ENCODE measurements at places on chromosomes 4 and X. TPM values are rescaled to one million over a fixed set of nuclear protein-coding genes. Genes with fewer than 3 reads are reported as not detected.

DNA sequence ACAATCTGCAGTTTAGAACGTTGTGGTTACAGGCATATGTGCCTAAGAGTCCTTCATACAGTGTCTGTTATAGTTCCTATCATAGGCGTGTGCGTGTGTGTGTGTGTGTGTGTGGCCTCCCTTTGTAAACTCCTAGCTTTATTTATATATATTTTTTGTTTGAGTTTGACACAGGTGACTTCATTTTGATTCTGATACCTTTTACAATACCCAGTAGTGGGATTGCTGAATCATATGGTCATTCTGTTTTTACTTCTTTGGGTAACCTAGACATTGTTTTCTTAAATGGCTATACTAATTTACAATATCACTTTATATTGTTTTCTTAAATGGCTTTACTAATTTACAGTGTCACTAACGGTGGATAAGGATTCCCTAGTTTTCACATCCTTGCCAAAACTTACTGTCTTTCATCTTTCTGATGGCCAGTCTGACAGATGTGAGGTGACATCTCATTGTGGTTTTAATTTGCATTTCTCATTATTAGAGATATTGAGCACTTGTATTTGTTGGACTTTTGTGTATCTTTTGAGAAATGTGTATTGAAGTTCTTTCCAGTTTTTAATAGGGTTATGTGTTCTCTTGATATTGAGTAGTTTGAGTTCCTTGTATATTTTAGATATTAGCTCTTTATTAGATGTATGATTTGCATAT lies 211.1 kb upstream of the NUDT6 start:
- DNase-seq, result no peak

DNA sequence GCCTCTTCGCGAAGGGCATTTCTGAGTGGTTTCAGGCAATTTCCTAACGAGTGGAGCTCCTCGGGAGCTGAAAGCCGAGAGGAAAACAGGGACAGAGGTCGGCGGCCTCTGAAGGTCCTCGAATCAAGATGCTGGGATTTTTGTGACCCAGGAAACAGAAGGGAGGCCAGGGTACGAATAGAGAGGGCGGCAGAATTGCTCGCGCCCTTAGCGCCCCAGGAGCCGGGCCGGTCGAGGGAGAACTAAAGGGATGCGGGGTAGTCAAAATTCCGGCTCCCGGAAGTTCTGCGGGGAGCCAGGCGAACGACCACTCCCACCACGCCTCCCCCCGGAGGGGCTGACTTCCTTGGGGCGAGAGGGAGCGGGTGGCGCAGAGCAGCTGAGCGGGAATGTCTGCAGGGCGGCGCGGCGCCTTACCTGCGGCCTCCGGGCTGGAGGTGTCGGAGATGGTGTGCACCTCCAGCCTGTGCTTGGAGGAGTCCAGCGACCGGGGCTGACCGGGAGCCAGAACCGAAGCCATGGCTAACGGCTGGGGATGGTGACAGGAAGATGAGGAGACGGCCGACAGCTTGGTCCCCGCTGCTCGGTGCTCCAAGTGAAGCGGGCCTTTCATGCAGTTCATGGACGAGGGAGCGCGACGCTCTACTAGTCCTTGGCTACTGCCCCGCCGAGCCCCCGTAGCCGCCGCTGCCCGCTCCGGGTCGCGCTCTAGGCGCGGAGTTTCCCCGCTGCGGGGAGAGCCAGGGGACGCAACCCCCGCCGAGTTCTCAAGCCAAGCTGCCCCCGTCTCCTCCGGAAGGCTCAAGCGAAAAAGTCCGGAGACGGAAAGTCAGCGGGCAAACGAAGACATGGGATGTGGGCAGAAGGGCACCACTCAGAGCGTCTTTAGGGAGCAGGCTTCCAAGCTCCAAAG lies 782 bp downstream of the PITX2 start:
- DNase-seq, result no peak

- DNase-seq, result no peak
Observed at GRCh38 chr4:100929758-100930157, 411.9 kb upstream of the EMCN start.

DNA sequence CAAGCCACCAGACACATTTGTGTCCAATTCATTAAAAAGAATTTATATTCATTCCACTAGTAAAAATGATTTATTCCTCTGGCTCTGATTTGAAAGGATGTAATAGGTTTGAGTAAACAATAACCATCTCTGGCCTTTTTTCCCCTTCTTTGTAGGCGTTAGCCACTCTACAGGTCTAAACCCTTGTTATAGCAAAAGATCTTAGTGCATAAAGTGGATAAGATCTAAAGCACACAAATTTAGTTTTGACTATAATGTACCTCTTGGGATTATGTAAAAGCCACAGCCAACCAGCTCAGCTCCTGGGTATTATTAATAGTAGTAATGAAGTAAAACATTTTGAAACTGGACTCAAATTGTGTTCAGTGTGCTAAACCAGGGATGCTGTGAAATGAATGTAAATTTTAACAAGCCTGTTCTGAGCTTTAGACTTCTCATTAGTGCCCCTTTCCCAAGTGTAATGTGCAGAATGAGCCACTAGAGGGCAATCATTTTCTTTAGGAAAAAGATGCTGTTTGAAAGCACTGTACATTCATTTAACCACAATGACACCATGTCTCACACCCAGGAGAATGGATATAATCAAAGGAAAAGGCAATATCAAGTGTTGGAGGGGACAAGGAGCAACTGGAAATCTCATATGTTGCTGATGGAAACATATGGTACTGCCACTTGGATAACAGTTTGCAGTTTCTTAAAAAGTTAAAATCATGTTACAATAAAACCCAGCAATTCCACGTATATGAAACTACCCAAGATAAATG lies 69.7 kb downstream of the KLHL8 start:
- peak; percentile 36 for DNase-seq

- no peak for DNase-seq
Observed at GRCh38 chr4:80054375-80054774, 18.7 kb downstream of the ANTXR2 start.

- DNase-seq, result peak; percentile 84
Observed at GRCh38 chrX:48937054-48937907, 18.5 kb upstream of the PIM2 start.

DNA sequence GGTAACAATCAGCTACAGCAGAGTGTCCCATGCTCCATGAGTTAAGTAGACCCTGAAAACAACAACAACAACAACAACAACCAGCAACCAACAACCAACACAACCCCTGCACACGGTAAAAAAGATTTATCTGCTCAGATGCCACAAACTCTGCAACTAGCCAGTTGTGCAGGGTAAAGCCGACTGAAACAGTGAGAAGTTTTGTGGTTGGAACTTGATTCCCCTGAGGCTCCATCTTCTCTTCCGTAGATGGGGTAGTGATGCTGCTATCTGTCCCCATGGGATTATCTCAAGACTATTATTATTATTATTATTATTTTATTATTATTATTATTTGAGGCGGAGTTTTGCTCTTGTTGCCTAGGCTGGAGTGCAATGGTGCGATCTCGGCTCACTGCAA lies 50.6 kb upstream of the RAPGEF2 start:
- no peak for DNase-seq

DNA sequence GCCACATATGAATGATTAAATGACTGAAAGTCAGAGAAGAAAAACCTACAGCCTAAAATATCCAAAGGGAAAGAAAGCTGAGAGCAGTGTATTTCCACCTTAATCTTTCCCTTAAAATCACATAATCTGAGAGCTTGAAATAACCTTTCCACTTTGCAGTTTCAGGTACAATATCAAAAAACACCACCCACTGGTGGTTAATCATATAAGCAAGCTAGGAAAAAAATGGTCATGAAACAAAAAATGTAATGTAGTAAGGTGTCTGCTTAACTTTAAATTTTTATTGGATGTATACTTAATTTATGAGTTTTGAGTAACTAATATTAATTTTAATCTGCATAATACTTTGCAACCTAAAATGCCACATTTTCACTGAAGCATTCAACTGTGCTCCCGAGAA lies 3.2 kb downstream of the PRDM5 start:
- DNase-seq, result no peak

DNA sequence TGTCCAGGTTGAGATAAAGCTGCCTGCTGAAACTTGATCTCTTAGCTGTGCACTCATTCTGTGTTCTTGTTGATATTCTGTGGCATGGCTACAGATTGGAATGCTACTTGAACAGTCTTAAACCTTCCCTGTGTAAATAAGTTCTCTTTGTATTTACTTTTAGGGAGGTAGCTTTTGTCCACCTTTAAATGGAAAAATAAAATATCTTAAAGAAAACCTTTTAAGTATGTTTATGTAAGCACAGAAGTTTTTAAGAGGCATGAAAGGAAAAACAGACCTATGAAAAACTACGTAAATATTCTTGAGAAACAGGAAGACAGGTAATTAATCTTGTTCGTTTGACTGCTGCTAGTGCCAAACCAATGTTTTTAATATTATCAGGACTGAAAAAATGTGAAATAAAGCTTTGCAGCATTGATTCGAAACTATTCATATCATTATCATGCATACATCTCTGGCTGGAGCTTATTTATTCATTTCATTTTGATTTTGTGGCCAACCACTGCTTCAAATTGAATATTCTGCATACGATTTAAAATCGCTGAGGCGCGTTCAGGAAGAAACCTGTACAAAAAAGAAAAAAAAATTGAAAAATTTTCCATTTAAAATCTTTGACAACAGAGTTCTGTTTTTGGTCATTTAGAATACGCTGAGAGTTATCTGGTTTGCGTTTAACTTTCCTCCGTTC lies 17.8 kb downstream of the HSD17B13 start:
- DNase-seq, result no peak

DNA sequence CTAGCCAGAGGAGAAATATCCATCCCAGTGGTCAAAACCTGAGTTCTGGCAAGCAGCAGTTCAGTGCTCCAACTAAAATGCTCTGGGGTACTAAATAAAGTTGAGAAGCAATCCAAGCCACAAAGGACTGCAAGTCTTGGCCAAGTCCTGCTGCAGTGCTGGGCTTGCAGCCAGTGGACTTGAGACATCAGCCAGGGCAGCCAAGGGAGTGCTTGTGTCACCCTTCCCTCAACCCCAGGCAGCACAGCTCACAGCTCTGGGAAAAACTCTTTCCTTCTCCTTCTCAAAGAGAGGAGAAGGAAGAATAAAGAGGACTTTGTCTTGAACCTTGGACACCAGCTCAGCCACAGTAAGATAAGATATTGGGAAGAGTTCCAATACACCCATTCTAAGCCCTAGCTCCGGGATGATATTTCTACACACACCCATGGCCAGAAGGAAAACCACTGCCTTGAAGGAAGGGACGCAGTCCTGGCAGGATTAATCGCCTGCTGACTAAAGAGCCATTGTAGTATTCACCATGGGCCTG lies 99.8 kb downstream of the PTCHD1 start:
- peak; percentile 46 for DNase-seq

GRCh38 chr4:128548381-128548780 lies 260.8 kb upstream of the PGRMC2 start:
- no peak for DNase-seq

DNA sequence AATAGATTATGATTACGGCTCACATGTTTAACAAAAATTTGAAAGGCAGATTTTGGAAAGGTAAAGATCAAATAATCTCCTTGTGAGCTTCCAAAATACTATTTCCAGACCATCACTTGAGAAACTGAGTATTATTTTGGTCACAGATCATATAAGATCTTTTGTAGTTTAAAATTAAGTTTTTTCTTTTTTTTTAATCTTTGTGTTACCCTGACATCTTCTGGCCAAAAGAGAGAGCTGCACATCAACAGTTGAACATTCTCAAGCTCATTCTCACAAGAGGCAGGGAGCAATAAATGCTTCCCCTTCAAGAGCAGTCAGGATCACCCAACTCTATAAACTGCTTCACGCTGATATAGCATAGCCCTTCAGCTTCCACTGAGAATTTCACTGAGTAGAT lies 15.9 kb downstream of the TMEM192 start:
- DNase-seq, result no peak

DNA sequence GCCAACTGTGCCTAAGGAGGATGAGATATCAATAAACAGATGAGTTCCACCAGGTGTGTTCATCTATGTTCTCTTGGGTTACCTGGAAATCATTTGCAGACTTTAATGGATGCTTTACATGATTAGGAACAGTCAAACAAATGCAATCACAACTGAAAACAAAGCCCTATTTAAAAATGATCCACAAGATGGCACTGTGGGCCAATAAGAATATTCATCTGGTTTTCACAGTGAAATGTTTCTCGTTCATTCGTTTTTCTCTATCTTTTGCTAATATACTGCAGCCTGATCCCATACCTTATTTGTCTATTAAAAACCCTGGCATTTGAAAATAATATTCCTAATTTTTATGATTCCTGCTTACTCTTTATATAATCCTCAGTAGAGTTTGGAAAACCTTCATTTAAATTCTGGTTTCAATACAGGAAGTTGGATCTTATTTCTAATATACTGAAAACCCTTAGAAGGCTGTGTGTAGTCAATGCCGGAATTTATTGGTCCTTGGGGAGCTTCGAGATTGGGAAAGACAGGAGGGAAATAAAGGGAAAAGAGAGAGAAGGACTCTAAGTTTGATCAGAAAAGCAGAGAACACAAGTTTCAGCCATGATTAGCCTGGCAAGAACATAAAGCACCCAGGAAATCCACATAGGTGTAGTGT lies 63.8 kb upstream of the TAPT1 start:
- DNase-seq, result no peak

- no peak for DNase-seq
Observed at GRCh38 chrX:15033917-15034316, 160.7 kb downstream of the MOSPD2 start.

DNA sequence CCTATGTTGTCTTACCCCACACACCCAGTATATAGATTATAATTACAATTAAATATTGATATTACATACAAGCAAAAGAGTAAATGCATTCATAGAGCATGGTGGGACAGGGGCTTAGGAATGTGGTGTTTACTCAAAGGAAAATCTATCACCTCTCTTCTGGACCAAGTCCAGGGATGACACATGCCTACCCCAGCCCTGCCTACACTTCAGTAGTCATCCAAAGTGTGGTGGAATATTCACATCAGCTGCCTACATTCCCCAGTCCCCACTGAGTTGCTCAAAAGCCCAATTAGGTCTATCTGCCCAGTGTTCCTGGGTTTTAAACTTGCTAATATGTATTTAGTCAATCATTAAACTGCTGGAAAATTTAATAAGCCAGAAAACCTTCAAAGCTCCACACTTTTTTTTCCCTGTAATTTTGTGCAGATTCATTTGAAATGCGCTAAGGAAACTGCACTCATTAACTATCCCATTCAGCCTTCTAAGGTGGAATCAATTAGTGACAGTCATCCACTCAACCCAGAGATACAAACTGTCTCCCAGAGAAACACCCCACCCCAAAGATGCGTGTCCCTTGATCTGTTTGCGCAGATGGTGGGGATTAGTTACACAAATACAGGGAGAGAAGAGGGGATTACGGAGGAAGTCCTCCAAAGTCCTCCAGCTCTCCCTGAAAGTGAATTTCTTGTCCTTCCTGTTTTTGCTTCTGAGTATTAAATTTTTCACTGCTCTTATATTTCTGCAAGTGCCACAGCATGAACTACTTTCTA lies 91.7 kb upstream of the KDR start:
- DNase-seq, result no peak

GJB1 gene
- 20.9 TPM for total RNA-seq

CXCL9 gene
- total RNA-seq, result not detected

GPR173 gene
- total RNA-seq, result 0.27 TPM

FBXW7 gene
- 33.5 TPM for total RNA-seq

UBQLN2 gene
- 18.3 TPM for total RNA-seq

IL21 gene
- not detected for total RNA-seq

PRAF2 gene
- total RNA-seq, result 16.8 TPM

SSX4 gene
- total RNA-seq, result not detected

NSUN7 gene
- 11.0 TPM for total RNA-seq

C4orf17 gene
- total RNA-seq, result not detected

NEUROG2 gene
- total RNA-seq, result not detected
